ENCODE measurements at places on chromosomes 12 and 14.

GRCh38 chr12:25496098-25496587, 56.9 kb downstream of the LMNTD1 start:
- DNase-seq, result no peak

DNA sequence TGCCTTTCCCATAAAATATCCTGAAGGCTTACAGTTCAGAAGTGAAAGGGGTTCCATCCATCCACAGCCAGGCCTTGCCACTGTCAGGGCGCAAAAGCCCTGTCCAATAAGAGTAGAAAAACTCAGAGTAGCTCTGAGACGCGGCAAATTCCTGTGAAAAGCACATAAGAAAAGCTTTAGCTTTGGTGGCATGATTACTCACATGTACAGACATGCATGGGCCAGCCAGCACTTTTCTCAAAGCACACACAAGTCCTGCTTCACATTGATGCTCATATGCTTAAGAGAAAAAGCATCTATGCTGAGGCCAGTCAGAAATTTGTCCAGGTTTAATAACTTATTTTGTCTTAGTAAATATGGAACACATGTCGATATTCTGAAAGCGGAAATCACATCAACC, 25.5 kb downstream of the CLEC1A start:
- DNase-seq, result no peak

DNA sequence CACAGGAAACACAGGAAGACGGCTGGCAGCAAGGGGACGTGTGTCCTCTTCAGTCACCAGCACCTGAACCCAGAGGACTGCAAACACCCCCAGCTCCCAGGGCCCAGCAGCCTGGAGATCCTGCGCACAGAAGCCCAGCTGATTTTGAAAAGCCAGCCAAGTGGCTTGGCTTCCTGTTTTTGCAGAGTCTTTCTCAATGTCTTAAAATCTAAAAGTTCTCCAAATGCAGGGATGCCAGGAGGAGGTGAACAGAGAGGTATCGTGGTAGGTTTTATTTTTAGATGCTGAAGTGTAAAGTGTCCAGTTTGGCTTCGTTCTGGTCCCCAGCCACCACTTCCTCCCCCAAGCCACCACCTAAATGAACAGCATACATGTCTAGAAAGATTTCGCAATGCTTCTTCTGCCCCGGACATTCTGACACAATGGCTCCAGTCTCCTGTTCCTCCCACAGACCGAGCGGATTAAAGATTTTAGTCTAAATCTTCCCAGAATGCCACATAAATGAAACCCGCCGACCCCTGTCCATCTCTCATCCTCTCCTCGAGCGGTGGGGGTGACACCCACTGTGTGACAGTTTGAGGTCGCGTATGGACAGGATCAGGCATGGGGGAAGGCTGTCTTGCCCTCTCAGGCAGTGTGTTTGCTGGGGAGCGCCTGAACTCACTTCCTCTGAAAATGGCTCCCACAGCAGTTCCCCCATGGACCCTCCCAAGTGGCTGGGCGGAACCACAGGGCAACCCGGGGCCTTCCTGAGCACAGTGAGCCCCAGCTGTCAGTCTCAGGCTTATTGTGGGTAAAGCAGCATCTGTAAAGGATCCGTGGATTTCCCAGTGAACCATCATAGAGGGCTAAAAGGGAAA, 41.6 kb downstream of the ITPK1 start:
- peak; percentile 70 for DNase-seq

DNA sequence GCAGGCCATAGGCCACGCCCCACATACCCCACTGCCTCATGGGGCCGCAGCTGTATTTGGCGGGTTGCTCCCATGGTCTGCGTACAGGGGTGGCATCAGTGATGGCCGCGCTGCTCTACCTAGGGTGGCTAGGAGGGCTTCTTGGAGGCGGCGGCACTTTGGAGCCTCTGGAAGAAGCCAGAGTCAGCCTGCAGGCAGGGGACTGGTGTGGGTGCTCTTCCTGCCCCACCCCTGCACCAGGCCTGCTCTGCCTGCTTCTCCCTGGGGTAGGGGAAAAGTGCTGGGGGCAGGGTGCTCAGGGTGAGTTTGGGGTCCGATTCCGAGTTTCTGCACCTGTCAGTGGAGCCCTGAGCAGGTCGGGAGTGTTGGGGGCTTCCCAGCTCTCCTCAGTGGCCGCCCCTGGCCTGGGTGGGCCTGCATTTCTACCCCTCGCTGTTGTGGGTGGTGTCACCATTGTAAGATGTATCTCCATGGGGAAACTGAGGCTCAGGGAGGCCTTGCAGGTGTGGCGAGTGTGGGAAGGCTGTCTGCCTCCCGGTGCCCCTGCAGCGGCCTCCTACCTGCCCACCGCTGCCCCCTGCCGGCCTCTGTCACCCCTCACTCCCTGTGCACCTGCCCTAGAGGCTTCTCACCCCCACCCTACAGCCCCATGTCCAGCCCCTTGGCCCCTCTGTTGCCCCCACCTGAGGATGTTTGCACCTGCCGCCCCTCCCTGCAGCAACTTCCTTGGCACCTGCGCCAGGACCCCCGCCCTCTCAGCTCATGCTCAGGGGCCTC, 5.5 kb downstream of the CEP170B start:
- DNase-seq, result peak; percentile 51

- no peak for DNase-seq
Measured at GRCh38 chr12:53298164-53298563, 1.3 kb upstream of the MYG1 start.

DNA sequence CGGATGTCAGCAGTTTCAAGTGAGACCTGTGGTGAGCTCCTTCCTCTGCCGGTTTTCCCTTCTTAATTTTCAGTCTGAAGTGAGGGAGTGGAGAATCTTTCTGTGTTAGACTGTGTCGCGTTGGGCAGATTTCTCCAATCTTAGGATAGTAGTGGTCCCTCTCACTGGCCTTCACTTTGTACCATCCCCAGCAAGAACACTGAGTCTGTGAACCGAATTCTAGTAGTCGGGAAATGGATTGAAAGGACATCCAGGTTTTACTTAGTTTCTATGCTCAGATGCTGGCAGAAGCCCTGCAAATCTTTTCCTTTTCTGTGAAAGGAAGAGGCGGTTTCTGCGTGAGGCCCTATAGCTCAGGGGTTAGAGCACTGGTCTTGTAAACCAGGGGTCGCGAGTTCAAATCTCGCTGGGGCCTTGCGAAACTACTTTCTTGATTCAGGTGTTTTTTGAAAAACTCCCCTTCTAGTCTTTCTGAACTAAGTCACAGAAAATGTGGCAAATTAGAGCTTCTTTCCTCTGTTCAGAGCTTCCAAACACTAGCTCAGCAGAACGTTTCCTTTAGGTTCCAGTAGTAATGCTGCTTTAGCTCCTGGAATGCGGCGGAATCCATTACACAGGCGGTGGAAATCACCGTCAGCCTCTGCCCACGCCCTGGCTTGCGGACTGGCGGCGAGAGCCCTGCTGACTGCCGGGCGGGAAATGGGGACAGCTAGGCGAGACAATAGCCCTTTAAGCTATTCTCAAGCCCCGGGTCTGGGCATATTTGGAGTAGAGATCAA, 2.8 kb upstream of the RNASE4 start:
- peak; percentile 84 for DNase-seq

DNA sequence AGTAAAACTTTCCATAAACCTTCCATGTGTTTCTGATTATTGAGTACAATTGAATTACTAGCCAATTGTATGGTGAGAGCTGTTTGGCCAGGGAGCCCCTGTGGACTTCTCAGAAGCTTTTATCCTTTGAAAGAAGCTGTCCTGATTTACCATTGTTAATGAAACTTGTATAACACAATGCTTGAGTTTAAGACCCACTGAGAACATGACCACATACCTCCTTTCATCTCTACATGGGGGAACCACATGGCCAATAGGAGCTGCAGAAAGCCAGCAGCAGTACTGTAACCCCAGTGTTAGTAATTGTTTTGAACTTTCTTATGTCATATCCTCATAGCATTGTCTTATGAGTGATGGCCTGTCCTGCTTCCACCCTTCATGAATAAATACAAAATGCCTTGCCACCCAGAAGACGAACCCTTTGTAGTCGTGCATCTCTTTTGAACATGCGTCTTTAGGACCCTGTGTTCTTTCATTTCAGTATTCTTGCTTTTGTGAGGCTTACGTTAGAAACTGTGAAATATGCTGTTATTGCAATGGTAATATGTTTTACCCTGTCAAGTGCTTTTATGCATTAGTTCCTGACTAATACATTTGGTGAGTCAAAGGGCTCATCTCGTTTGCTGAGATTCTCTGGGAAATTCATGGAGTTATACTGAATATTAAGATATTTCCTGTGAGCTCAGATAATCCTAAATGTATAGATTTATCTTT, 815.7 kb downstream of the NRXN3 start:
- no peak for DNase-seq

- DNase-seq, result no peak
Measured at GRCh38 chr14:102905116-102906108, 17.1 kb upstream of the AMN start.

- no peak for DNase-seq
Measured at GRCh38 chr12:116603546-116604177, 44.5 kb downstream of the MAP1LC3B2 start.

DNA sequence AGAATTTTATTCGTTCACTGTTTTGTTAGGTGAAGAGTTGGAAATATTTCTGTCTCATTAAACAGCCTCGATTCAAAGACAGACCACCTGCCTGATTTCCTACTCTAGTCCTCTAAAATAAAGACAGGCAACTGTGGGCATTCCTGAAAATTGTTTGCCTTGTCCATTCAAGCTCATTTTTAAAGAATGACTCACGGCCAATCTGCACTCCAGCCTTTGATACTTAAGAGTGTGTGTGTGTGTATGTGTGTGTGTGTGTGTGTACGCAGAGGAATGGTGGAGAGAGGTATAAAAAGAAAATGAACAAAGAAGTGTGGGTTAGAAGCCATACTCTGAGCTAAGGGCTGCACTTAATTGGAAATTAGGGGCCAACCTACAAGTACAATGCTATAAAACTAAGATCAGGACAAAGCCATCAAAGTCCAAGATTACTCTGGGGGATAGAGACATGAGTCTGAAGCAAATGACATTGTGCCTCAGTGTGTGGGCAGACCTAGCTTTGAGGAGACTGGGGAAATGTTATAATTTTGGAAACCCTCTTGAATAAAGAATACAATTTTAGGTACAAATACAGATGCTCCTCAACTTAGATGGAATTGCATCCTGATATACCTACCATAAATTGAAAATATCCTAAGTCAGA, 45.6 kb upstream of the SOCS2 start:
- DNase-seq, result no peak

DNA sequence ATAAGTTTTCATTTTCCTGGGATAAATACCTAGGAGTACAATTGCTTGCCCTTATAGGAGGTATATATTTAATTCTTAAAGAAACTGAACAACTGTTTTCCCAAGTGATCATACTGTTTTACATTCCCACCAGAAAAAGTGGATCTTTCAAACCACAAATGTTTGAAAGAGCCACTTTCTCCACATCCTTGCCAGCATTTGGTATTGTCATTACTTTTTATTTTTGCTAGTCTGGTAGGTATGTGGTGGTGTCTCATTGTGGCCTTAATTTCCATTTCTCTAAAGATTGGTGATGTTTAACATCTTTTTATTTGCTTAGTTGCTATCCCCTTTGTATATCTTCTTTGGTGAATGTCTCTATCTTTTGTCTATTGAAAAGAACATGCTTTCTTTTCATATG, 50.6 kb downstream of the CCDC91 start:
- no peak for DNase-seq

GRCh38 chr12:89965993-89966392, 257.4 kb upstream of the ATP2B1 start:
- DNase-seq, result no peak

GRCh38 chr14:96756745-96757144, 40.4 kb upstream of the VRK1 start:
- DNase-seq, result no peak

GRCh38 chr12:96271469-96272199, 77.5 kb downstream of the ELK3 start:
- no peak for DNase-seq

GRCh38 chr14:71947947-71948500, 15.8 kb downstream of the RGS6 start:
- DNase-seq, result no peak

DNA sequence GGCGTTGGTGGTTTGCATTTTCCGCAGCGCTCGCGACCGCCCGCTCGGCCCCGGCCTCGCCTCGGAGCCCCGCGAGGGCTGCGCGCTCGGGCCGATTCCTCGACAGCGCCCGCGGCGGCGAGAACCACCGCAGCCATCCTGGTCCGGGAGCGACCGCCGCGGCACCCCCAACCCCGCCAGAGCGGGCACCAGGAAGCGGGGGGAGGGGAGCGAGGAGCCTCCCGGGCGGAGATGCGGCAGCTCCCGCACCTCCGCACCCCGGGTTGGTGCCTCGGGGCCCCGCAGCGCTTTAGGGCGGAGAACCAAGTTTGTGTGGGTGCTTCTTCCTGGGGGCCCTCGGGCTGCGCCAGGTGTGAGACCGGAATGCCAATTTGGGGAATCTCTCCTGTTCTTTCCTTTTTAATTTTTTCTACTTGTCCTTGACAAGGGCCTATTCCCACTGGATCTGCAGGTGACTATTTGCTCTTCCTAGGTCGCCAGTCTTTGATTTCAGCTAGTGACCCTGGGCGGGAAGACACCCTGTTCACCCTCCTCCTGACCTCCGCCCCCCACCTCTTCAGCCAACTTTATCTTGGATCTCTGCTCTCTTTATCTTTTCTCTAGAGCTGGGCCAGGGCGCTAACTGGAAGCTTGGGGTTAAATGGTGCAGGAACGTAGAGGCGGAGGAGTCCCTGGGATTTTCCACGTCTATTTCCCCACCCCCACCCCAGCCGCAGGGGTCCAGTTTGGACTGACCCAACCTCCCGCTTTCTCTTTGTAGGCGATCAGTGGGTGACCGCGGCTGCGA, at the start of gene SOCS2:
Gene SOCS2 (plus strand): TSS at position 751 of the 787 bp plus-strand sequence. CDS start 223 bp downstream, outside the sequence.
- peak; percentile 55 for DNase-seq

GRCh38 chr12:98574110-98574509, 19.4 kb upstream of the SLC25A3 start:
- no peak for DNase-seq

- DNase-seq, result peak; percentile 72
Measured at GRCh38 chr14:105299654-105300541, 903 bp downstream of the BRF1 start.

DNA sequence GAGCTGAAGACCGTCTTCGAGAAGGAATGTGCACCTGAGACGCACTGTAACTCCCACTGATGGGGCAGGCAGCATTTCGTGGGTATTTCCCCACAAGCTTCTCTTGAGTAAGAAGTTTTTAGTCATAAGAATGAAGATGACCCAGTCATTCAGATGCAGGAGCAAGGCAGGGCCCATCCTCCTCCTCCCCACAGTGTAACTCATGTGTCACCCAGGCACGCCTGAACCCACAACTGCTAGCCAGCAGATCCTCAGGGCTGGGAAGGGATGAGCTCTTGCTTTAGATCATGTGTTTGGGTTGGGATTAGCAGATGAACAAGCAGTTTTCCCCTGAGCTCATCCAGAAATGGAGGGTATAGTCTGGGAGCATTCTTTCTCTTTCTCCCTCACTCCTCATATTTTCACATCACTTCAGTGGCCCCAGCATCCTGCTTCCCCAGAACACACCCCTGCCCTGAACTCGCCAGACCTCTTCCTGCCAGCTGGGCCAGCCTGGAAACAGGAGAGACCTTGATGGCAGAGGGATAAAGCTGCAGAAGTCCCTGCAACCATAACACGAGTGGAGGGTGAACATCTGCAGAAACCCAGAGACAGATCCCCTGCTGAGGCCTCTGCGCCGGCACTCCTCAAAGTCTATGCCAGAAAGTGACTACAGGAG, 73.3 kb downstream of the B4GALNT3 start:
- no peak for DNase-seq

All from lower lobe of right lung (tissue), 2 donors.